AG20443 (cell line): ENCODE measurements at places on chromosomes 3 and 15.

DNA sequence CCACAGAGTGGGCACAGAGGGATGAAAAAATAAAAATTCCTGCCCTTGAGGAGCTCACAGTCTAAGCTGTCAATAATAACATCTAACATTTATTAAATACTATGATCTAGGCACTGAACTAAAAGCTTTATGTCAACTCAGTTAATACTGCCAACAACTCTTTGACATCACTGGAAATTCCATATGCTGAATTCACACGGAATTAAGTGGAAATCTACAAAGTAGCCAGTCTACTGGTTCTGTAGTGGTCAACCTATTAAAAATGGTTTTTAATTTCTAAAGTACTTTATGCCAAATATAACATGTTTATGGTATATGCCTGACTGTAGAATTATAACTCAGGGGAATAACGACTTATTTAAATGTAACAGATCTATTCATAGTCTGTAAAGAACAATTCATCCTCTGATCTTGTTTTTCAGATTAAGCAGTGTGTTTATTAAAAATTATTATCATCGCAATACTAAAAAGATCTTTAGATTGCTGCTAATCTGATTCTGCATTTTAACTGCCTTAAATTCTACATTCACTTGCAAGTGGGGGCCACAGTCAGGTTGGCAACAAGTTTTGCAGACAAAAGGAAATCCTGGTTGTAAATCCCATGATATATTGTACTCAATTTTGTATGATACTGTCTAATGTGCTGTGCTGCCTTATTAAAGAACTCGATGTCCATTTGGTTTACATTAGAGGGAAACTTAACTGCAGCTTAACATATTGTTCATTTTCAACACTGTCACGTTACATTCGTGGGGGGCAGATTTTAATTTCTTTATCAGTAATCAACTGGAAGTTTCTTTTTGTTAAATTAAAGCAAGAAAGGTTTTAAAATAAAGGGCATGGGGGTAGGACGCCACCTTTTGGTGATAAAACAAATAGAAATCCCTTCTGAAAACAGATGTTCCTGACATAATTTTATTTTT is 2.6 kb upstream of the FOXP1 start:
- DNase-seq, result peak; percentile 26

- no peak for DNase-seq
These were observed 146.3 kb downstream of the THRB start for GRCh38 chr3:24348348-24348747.

- DNase-seq, result no peak
These were observed 102.7 kb downstream of the ANP32A start for GRCh38 chr15:68717951-68718350.

DNA sequence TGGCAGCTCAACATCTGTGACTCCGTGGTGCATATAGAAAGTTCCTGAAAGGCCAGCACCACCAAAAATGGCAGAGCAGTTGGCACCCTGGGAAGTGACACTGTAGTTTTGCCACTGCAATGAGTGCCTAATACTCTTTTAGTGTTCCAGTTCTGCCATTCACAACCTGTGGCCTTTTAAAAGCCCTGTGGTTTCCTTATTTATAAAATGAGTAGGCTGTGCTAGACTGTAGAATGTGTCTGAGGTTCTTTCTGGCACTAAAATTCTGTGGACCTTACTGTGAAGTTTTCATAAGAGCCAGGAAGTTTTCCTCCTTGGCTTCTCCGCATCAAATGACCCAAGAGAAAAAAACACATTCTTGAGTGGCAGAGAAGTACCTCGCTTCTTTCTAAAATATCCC is 74.1 kb downstream of the MME start:
- no peak for DNase-seq

GRCh38 chr3:47825590-47825989 is 22.7 kb downstream of the DHX30 start:
- no peak for DNase-seq

DNA sequence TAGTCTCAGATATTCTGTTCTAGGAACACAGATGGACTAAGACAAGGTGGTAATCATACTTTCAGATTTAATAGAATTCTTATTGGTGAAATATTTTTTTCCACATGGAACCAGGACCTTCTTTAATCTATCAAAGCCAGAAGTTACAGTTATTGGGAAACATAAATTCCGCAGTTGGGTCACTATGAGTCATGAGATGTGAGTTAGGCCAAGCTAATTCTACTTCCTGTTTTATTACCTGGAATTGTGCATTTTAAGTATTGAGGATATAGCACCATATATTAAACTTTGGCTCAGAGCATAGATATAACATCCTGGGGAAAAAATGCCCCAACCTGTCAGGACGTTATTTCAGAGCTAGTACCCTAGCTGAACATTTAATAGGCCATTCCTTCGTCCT is 96.4 kb upstream of the P3H2 start:
- peak; percentile 11 for DNase-seq

GRCh38 chr15:85388566-85389305 is 8.3 kb downstream of the AKAP13 start:
- no peak for DNase-seq

DNA sequence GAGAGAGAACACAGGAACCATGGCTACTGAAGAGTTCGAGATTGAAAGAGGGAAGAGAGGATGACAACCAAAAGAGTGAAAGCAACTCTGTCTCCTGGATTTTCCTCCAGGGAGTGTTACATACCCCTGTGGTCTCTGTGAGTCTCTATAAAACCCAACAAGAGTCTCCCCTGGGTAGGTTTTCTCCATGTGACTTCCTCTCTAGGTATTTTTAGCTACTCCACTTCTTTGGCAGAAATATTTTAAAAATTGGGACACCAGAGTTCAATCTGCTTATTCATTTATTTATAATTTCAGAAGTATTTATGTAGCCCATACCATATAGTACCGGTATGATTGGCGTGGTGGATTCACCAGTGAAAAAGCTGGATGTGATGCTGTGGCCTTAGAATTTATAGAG is 671.7 kb upstream of the NR2F2 start:
- DNase-seq, result no peak

- DNase-seq, result no peak
These were observed 233.1 kb downstream of the EBLN2 start for GRCh38 chr3:73294537-73294936.

GRCh38 chr3:31353166-31353565 is 179.6 kb upstream of the STT3B start:
- no peak for DNase-seq
